ENCODE measurements at places on chromosomes 2 and 18.

DNA sequence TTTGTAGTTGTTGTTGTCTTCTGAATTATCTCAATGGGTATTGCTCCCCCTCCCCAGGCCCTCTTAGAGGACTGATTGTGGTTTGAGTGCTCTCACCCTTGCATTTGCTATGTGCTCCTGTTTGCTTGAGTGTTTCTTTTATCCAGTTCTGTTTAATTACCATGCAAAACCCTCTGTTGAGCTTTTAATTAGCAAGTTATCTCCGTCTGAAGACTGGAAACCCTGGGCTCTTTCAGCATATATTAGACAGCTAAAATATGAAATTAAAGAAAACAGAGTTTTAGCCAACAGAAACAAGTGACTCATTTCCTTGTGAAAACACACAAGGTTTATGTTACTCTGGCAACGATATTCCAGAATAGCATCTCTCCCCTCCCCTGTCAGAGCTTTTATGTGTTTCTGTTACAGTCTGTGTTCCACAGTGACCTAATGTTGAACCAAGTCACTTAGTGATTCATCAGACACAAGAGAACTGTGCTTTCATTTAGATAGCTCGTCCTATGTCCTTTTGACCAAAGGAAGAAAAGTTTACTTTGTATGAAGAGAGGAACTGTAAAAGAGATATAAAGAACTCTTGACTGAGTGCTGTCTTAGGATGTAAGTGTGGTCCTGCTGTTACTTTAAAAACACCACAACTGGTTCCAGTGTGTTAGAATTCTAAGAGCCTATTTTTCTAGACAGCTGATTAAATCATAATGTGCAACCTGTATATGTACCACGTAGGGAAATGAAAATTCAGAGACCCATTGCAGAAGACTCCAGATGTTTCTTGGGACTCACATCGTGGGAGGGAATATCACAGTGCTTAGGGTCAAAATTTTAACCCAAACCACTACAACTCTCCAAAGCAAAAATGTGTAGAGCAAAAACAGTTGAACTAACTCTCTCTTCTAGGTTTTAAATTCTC, 172.8 kb upstream of the RBMS1 start:
- H3K4me3 ChIP-seq, result peak overlapping the region; percentile 6
- no peak overlapping the region for H3K27ac ChIP-seq
- H3K27me3 ChIP-seq, result peaks cover 2% of the 10 kb centered on the region
- DNase-seq, result no peak

GRCh38 chr2:176136374-176137251, 7.1 kb downstream of the HOXD8 start:
- peaks cover 24% of the 10 kb centered on the region for H3K4me1 ChIP-seq
- no peak overlapping the region for H3K27ac ChIP-seq
- DNase-seq, result no peak

DNA sequence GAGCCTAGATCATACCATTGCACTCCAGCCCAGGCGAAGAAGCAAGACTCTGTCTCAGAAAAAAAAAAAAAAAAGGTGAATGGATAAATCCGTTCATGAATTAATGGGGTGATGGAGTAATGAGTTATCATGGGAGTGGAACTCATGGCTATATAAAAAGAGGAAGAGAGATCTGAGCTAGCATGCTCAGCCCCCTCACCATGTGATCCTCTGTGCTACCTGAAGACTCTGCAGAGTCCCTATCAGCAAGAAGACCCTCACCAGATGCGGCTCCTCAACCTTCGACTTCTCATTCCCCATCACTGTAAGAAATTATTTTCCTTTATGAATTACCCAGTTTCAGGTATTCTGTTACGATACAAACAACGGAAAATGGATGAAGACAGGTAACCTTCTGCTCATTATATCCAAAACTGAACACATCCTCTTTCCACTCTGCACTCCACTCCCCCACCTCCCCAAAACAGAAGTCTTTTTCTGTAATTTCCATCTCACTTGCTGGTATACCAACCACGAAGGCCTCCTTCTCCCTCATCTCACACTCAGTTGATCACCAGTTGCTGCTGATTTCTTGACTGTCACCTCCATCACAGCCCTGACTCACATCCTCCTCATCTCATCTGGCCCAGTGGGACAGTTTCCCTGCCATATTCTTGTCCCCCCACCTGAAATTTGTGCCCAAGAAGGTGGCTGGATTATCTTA, 8.8 kb downstream of the RETREG2 start:
- H3K27ac ChIP-seq, result peak overlapping the region; percentile 2
- H3K4me1 ChIP-seq, result peaks cover 4% of the 10 kb centered on the region
- no peak for DNase-seq
- no peak overlapping the region for H3K4me3 ChIP-seq
- H3K27me3 ChIP-seq, result no peaks in the 10 kb centered on the region
- peaks cover 26% of the 10 kb centered on the region for H3K36me3 ChIP-seq

GRCh38 chr2:174395969-174396630, 570 bp downstream of the SCRN3 start:
- peaks cover 19% of the 10 kb centered on the region for H3K36me3 ChIP-seq
- H3K27ac ChIP-seq, result peak overlapping the region; percentile 99
- no peaks in the 10 kb centered on the region for H3K27me3 ChIP-seq
- DNase-seq, result no peak
- H3K4me3 ChIP-seq, result peak overlapping the region; percentile 99
- H3K4me1 ChIP-seq, result peaks cover 30% of the 10 kb centered on the region

GRCh38 chr18:23416298-23416697, 36.8 kb upstream of the RIOK3 start:
- H3K27me3 ChIP-seq, result no peaks in the 10 kb centered on the region
- no peak overlapping the region for H3K27ac ChIP-seq
- peaks cover 2% of the 10 kb centered on the region for H3K4me1 ChIP-seq
- peaks cover 2% of the 10 kb centered on the region for H3K36me3 ChIP-seq

GRCh38 chr2:106886916-106887758, 1.2 kb upstream of the ST6GAL2 start:
- H3K4me1 ChIP-seq, result no peaks in the 10 kb centered on the region
- H3K27me3 ChIP-seq, result peaks cover 33% of the 10 kb centered on the region
- H3K27ac ChIP-seq, result no peak overlapping the region
- no peaks in the 10 kb centered on the region for H3K36me3 ChIP-seq
- no peak for DNase-seq

DNA sequence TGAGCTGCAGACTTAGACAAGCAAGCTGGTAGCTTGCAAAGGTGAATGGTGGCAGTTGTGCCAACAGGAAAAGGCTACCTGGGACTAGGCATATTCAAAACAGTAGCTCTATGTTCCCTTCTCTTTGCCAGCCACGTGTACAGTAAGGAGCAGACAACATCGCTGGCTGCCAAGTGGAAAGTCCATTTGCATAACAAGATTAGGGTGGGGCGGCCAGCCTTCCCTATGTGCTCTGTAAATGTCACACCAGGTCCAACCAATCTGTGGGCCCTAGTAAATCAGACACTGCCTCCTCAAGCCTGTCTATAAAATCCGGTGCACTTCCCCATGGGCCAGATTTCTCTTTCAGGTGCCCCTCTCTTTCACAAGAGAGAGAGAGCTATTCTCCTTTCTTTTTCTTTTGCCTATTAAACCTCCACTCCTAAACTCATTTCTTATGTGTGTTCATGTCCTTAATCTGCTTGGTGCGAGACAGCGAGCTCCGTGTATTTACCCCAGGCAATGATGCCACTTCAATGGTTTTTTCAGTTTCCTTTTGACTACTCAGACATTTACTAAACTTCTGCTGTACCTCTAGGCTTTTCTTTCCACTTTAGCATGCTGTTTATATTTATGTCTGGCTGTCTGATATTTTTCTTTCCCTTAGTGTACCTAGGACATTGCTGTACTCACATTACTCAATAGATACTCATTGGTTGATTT, 297.4 kb upstream of the GCFC2 start:
- no peak for DNase-seq
- no peak overlapping the region for H3K27ac ChIP-seq
- H3K4me1 ChIP-seq, result no peaks in the 10 kb centered on the region
- H3K36me3 ChIP-seq, result no peaks in the 10 kb centered on the region
- no peak overlapping the region for H3K4me3 ChIP-seq

Data from T-helper 2 cell treated with Interferon-gamma antibody and Interleukin-4, amounts not matched to agents 5 μg/mL and 100 μg/mL, for 36 hours (primary cell).